ENCODE measurements at places on chromosomes 6 and 20.
A peak's percentile ranks its signal among the peaks of the same experiment; 100 is the strongest.

DNA sequence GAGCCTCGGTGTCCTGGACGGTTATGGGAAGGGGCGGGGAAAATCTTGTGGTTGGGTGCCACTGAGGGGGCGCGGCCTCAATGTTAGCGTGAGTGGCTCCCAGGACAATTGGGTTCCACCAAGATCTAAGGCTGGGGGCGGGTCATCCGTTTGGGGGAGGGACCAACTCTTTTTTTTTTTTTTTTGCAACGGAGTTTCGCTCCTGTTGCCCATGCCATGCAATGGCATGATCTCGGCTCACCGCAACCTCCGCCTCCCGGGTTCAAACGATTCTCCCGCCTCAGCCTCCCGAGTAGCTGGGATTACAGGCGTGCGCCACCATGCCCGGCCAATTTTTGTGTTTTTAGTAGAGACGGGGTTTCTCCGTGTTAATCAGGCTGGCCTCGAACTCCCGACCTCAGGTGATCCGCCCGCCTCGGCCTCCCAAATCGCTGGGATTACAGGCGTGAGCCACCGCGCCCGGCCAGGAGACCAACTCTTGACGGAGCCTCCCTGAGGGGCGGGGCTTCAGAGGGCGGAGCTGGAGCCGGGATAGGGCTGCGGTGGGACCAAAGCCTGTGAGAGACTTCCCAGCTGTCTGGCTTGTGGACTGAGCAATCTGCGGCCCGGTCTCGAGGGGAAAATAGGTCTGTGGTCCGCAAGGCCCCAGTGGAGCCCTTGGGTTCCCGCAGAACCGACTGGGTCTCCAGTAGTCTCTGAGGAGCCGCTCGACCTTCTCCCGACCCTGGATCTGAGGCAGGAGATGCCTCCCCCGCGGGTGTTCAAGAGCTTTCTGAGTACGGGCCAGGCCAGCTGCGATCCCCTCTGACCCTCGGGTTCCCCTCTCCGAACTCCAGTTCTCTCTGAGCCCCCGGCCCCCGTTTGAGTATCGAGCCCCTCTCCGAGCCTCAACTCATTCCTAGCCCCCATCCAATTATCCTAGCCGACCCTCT is 1.1 kb downstream of the SPAG4 start:
- peak; percentile 100 for DNase-seq

GRCh38 chr6:1334684-1335083 is 22.8 kb downstream of the FOXQ1 start:
- no peak for DNase-seq

DNA sequence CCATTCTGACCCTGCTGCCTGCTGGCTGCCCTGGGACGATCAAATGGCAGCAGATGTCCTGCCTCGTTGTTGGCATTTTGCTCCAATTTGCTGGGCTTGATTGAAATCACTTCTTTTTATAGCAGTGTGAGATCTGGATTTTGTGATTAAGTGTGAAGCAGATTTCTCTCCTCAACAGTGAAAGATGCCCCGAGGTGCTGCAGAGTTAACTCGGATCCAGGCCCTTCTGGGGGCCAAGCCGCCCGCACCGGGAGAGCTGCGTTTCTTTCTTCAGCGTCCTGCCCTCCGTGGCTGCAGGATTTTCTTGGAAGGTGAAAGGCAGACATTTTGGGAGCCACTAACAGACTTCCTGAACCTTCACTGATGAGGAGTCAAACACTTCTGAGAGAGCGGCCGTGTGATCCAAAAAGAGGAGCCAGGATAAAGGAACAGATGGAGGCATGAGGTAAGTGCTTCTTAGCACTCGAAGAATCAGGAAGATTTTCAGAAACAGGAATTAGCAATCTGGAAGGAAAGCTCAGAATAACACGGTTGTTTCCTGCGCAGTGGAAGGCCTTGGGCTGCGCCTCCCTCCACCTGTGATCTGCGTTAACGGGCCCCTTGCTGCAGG is 139.5 kb upstream of the AFDN start:
- DNase-seq, result no peak

DNA sequence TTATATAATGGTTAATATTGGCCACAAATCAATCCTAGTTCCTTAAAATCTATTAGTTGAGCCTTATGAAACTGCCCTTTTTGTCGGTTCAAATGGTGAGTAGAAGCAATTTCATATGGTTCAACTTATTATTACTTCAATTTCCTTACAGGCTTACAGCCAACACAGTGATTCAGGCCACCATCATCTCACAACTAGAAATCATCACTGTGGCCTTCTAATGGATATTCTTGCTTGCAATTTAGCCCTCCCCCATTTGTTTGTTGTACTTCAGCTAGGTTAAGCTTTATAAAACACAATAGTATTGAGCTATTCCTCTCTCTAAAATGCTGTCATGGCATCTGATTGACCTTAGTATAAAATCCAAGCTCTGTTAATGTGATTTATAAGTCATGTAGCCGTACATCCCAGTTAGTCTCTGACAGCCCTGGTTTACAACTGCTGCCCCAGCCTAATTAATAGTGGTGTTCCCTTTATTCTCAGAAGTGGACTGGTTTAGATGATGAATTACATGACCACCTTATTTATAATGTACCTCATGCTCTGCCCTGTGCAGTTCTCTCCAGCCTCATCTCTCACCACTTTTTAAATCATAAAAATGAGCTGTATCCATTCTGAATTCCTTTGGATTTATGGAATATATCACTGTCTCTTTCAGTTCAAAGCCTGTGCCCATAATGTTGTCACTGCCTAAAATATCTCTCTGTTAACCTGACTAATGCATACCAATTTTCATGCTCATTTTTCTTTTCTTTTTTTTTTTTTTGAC is 36.7 kb downstream of the LAMA2 start:
- DNase-seq, result peak; percentile 34

GRCh38 chr6:129331450-129332138 is 378.4 kb downstream of the ARHGAP18 start:
- peak; percentile 69 for DNase-seq

GRCh38 chr6:659716-660581 is 3.0 kb upstream of the HUS1B start:
- DNase-seq, result no peak

DNA sequence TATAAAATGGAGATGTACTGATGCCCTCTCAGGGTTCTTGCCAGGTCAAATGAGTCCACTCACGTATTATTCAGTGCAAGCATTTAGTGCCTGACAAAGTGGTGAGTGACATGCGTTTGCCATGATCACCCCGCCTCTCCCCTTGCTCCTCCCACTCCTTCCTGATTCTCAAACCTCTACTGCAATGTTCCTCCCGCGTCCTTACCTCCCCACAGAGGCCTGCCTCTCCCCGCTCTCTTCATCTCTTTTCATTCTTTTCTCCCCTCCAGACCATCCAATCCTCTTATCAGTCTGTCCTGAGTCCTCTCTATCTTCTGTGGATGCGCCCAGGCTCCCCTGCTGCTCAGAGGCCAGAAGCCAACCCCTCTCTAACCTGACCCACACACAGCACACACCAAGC is 40.7 kb downstream of the KCNK5 start:
- no peak for DNase-seq

DNA sequence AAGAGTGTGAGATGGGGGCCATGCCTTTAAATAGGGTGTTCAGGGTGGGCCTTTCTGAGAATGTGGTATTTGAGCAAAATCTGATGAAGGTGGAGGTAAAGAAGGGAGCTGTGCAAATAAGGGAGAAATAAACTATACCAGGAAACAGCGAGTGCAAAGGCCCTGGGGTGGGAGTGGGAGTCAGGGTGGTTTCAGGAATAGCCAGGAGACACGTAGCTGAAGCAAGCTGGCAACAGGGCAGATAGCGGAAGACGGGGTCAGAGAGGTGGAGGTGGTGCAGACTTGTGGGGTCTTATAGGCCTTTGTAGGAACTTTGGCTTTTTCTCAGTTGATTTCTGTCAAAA is 51.6 kb downstream of the FGD2 start:
- DNase-seq, result no peak

DNA sequence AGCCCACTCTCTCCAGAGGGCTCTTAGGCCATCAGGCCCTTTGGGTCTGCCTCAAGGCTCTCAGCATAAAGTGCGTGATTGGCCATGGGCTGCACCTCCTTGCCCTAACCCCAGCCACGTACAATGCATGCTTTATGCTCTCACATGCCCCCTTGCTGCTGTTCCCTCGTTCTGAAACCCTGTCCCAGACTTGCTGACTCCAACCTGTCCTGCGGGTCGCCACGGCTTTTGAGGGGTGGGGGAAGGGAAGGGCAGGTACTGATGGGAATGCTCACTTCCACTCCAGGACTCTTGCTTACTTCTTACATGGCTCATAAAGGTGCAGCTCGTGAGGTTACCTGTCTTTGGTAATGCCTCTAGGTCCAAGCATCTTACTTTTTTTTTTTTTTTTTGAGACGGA is 6.0 kb downstream of the ARMC12 start:
- no peak for DNase-seq

- DNase-seq, result no peak
Measured at GRCh38 chr20:20711413-20711812, 1.0 kb downstream of the RALGAPA2 start.

- DNase-seq, result no peak
Measured at GRCh38 chr6:82073484-82073883, 174.1 kb downstream of the IBTK start.

DNA sequence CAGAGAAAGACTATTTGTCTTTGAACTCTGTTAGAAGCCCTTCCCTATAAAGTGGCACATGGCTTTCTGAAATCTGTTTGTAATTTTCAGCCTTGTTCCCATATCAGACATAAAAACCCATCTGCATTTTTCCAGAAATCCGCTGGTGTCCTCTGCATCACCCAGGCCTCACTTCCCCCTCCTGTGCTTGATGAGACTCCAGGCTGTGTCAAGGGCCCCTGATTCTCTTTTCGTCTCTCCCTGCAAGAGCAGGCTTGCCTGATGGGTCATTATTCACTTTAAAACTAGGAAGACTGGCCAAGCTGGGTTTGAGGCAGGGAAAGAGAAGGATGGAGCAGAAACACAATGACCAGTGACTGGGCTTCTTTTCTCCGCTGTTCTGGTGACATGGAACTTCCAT is 10.6 kb upstream of the PROKR2 start:
- DNase-seq, result no peak

DNA sequence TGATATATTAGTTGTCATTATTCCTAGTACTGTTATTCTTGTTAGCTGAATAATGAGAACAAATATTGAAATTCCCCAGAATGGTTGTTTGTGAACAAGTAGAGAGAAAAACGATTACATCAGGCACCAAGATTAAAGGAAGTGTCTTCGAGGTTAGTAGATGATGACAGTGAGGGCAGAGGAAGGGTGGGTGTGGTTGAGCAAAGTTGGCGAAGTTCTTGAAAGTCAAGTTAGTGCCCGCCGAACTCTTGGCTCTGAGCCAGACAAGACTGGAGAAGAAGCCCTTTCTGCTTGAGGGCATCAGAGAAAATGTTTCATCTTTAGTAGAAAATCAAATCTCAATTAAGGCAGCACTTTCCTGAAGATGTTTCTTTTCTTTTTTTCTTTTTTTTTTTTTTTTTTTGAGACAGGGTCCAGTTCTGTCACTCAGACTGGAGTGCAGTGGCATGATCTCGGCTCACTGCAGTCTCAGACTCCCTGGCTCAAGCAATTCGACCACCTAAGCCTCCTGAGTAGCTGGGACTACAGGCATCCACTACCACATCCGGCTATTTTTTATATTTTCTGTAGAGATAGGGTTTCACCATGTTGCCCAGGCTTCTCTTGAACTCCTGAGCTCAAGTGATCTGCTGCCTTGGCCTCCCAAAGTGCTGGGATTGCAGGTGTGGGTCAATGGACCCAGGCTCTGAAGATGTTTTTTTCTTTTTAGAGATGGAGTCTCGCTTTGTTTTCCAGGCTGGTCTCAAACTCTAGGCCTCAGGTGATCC is 77.1 kb downstream of the SGK1 start:
- DNase-seq, result no peak

- DNase-seq, result no peak
Measured at GRCh38 chr6:29762051-29762450, 38.8 kb downstream of the HLA-F start.

GRCh38 chr6:135129136-135129856 is 51.8 kb upstream of the MYB start:
- no peak for DNase-seq

DNA sequence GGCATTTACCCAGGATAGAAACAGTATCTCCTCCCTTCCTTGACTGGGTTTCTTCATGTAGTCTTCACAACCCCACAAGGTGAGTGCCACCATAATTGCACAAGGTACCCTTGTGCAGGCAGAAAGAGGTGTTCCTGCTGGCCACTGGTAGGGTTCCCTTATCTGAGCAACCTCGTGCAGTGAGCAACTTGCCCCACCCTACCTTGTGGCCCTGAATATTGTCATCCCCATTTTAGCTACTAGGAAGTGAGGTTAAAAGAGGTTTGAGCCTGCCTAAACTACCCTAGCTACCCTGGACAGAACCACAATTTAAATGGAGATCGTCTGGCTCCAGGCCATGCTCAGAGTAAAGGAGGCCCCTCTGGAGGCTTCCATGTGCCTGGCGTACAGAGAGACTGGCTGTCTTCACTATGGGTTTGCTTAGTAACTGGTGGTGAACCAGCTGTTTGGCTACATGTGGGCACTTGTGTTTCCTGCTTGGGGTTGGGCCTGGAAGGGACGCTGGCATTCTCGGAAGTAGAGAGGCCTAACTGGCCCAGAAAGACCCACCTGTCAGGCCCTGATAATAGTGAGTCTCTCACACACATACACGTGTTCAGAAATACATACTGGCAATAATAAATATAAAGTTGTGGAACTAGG is 148.8 kb downstream of the LRFN2 start:
- no peak for DNase-seq

DNA sequence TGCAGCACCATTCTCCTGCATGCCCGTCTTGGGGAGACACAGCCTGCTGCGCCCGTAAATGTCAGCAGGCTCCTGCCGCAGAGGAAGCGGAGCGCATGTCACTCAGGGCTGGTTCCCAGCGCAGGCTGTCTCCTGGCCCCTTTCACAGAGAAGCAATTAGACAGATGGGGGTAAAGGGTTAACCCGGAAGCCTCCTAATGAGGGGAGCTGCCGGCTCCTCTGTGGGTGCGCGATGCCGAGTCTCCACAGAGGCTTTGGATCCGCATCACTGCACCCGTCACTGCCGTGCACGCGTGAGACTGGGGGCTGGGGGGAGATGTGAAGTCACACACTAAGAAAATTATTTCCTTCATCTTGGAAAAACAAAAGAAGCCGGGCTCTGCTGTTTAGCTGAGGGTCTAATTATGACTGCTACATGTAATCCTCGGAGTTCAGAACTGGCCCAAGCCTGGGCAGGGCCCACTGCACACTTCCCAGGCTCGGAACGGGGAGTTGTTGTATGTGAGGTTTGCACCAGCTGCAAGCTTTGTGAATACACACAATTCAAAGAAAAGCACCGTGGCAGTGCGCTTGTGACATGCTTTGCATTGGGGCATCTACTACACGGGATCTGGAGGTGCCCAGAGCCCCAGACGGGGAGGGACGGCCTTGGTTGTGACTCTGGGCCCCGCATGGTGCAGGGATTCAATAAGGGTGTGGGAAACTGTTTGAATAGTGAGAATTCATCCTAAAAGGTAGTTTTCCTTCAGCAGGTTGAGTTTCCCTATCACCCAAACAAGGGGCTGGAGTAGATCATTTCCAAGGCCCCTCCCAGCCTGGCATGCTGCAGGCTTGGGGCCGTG is 331.6 kb downstream of the TAF4 start:
- no peak for DNase-seq

DNA sequence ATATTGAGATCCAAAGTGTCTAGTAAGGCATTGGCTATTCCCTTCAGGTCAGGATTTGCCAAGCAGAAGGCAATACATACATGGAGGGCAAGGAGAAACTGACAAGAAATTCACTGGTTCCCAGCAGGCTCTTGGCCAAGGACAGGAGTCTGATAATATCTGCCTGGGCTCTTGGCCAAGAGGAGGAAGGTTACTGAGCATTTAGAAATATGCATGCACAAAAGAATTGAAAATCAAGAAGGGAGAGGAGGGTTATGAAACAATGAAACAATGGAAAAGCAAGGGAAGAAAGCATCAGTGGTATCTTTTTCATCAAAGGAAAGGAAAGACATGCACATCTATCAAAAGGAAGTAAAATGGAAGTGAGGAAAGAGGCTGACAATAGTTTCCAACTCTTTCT is 42.4 kb downstream of the ARHGAP18 start:
- DNase-seq, result peak; percentile 75

Data from EL (cell line).